ENCODE measurements at places on chromosomes 7 and 10. TPM values are rescaled to one million over a fixed set of nuclear protein-coding genes. Genes with fewer than 3 reads are reported as not detected.

DNA sequence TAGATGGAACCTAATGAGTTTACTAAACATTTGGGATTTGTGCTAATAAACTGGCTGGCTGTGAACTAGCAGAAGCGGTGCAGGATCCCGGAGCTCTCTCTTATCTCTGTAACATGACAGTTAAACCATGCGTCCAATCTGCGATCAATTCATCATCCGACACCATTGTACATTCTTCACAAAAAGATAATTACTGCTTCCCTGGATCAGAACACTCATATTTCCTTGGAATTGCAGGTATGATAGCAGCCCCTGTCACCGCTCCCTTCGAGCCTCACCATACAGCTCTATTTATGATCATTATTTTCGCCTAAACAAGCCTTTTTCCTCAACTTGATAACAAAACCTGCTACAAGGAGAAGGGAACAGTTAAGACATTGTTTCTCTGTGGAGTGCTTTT lies 18.5 kb downstream of the EBF3 start:
- H3K4me1 ChIP-seq = no peaks in the 10 kb centered on the region
- peaks cover 12% of the 10 kb centered on the region for H3K27me3 ChIP-seq
- DNase-seq = no peak
- H3K36me3 ChIP-seq = no peaks in the 10 kb centered on the region
- no peak overlapping the region for H3K27ac ChIP-seq
- H3K4me3 ChIP-seq = no peak overlapping the region

Gene EGR2
- 4.7 TPM for total RNA-seq

DNA sequence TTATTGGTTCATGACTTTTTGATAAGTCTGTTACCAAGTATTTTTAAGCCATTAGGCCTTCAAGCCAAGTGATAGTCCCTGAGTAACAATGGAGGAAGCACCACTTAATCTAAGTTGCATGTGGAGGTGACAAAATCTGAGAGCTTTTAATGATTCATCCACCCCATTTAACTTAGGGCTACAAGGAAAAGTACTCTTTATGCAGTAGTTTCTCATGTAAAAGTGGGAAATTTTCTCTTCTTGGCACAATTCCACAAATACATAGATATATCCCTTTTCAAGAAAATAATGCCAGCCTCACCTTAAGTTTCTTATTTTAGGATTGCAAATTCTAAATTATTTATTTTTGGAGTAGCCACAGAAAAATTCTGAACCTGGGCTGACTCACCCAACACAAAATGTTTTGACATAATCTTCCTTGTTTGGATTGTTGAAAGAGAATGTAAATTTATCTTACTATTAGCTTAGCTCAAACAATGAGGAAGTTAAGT lies 85.7 kb downstream of the SUGCT start:
- no peak for DNase-seq
- peaks cover 3% of the 10 kb centered on the region for H3K27me3 ChIP-seq

GRCh38 chr10:123788981-123789380 lies 102.6 kb downstream of the CPXM2 start:
- H3K4me3 ChIP-seq = no peak overlapping the region
- H3K27me3 ChIP-seq = peaks cover 3% of the 10 kb centered on the region
- DNase-seq = no peak
- H3K27ac ChIP-seq = no peak overlapping the region
- H3K36me3 ChIP-seq = no peaks in the 10 kb centered on the region
- H3K4me1 ChIP-seq = no peaks in the 10 kb centered on the region

GRCh38 chr7:157016352-157017041 lies 6.0 kb upstream of the MNX1 start:
- peak overlapping the region; percentile 24 for H3K4me3 ChIP-seq
- peaks cover 2% of the 10 kb centered on the region for H3K36me3 ChIP-seq
- no peak overlapping the region for H3K27ac ChIP-seq
- peaks cover 85% of the 10 kb centered on the region for H3K27me3 ChIP-seq
- peak; percentile 60 for DNase-seq

- H3K4me3 ChIP-seq = no peak overlapping the region
- H3K27me3 ChIP-seq = peaks cover 46% of the 10 kb centered on the region
- H3K4me1 ChIP-seq = peaks cover 4% of the 10 kb centered on the region
- H3K36me3 ChIP-seq = no peaks in the 10 kb centered on the region
- no peak for DNase-seq
Observed at GRCh38 chr10:133324857-133325260, 11.8 kb downstream of the CALY start.

GRCh38 chr7:80379034-80379982 lies 132.6 kb downstream of the GNAT3 start:
- H3K4me3 ChIP-seq = no peak overlapping the region
- H3K27ac ChIP-seq = no peak overlapping the region
- H3K27me3 ChIP-seq = no peaks in the 10 kb centered on the region
- no peak for DNase-seq
- H3K4me1 ChIP-seq = no peaks in the 10 kb centered on the region

- H3K36me3 ChIP-seq = no peaks in the 10 kb centered on the region
- no peaks in the 10 kb centered on the region for H3K27me3 ChIP-seq
- no peaks in the 10 kb centered on the region for H3K4me1 ChIP-seq
- no peak for DNase-seq
Observed at GRCh38 chr10:128808921-128809440, 658.1 kb upstream of the MGMT start.

DNA sequence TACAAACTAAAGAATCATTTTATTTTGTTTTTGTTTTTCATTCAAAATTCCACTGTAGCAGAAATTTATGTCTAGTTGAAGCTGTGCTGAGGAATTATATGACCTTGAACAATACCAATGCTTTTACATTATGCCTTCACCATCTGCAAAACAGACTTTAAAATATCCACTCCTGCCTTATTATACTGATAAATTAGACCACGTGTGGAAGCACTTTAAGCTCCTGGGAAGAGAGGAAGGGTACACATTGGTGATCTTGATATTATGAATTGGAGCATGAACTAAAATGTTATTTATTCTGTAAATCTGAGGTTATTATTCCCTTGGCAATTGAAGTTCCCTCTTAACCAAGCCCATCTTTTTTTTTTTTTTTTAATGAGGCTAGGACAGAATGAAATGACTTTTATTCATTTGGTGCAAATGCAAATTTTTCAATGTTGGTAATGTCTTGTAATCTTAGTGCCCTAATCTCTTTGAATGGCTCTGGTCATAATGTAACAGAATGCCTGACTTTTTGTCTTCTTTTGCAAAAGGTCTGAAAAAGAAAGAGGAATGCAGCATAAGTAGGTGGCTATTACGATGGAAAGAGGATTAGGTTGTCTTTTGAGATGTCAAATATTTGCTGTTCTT lies 139.9 kb upstream of the COBL start:
- no peaks in the 10 kb centered on the region for H3K36me3 ChIP-seq
- no peak overlapping the region for H3K4me3 ChIP-seq
- no peaks in the 10 kb centered on the region for H3K27me3 ChIP-seq
- no peaks in the 10 kb centered on the region for H3K4me1 ChIP-seq
- no peak overlapping the region for H3K27ac ChIP-seq

Gene NPSR1
- total RNA-seq = not detected

Gene STAG3
- total RNA-seq = 8.1 TPM

Gene PAPOLB
- total RNA-seq = 0.06 TPM

Gene NOS3
- 6.4 TPM for total RNA-seq

DNA sequence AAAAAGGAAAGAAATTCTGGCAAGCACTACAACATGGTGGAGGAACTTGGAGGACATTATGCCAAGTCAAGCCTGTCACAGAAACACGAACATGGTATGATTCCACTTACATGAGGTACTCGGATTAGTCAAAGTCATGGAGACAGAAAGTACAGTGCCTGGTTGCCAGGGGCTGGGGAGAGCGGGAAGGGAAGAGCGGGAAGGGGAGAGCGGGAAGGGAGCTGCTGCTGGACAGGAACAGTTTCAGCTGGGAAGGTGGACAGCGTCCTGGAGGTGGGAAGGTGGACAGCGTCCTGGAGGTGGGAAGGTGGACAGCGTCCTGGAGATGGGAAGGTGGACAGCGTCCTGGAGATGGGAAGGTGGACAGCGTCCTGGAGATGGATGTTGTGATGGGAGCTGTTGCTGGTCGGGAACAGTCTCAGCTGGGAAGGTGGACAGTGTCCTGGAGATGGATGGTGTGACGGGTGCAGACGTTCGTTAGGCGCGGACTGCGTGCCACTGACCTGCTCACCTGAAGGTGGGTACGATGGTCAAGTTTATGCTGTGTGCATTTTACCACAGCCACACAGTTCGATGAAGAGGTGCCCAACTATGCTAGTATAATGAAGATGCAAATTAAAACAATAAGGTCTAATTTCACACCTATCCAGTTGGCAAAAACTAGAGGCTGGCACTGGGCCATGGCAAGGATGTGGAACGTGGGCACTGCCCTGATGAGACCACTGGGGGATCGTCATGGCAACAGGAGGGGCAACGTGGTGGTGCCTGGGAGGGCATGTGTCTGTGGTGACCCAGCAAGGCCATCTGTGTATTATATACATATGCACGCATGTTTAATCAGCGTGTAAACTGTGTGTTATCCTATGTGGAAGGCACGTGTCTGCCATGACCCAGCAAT lies 103.8 kb downstream of the NKX6-2 start:
- no peak overlapping the region for H3K27ac ChIP-seq
- peaks cover 15% of the 10 kb centered on the region for H3K4me1 ChIP-seq
- no peak overlapping the region for H3K4me3 ChIP-seq
- no peaks in the 10 kb centered on the region for H3K36me3 ChIP-seq
- DNase-seq = no peak
- H3K27me3 ChIP-seq = no peaks in the 10 kb centered on the region

- H3K4me3 ChIP-seq = no peak overlapping the region
- H3K27ac ChIP-seq = no peak overlapping the region
Observed at GRCh38 chr7:134905375-134905774, 80.9 kb upstream of the AGBL3 start.

DNA sequence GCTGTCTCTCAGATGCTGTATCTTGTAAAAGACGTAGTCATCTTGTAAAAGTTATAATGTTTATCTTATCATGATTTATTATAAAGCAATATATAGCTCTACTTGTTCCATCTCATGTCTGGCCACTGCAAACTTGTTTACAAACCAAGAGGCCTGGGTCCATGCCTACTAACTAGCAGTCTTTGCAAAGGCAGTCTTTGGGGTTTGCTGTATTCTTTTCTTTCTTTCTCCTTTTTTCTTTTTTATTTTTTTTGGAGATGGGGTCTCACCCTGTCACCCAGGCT lies 272.6 kb downstream of the GATA3 start:
- H3K27me3 ChIP-seq = no peaks in the 10 kb centered on the region
- H3K36me3 ChIP-seq = peaks cover 16% of the 10 kb centered on the region
- no peak for DNase-seq
- no peak overlapping the region for H3K27ac ChIP-seq
- no peak overlapping the region for H3K4me3 ChIP-seq

Gene BHLHA15
- not detected for total RNA-seq

DNA sequence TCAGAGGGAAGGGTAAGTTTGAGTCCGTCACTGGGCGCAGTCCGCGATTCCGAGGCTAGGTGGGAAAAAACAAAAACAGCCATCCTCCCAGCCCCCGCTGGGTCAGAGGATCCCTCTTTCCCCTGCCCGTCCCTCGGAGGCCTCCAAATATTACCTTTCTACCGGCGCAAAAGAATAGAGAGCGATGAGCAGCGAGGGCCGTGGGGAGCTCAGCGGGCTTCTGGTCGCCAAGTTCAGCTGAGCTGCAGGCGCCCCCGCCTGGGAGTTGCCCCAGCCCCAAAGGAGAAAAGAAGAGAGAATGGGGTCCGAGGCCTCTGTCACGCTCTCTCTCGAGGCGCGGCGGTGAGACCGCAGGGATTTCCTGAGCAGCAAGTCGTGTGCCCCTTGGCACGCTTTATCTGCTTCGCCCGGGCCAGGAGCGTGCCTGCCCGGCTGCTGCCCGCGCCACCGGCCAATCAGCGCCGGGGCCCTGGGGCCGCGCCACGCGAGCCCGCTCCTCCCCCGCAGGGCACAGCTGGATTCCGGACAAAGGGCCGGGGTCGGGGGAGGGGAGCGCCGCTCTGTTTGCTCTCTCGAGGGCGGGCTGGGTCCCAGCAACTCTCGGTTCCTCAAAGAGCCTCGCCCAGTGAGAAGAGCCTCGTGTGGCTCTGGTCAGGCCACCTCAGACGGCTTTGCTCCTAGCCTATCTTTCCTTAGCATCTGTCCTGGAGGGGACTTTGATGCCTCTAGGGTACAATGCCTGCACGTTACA lies at the start of gene NEUROG3:
Gene NEUROG3, minus strand, starts transcription at position 367 of the 751 bp plus-strand sequence. CDS start 379 bp downstream, outside the sequence.
- peak within 1 kb of the TSS; percentile 8 for H3K27ac ChIP-seq
- H3K27me3 ChIP-seq = peaks cover 96% of the 10 kb centered on the region
- peaks cover 20% of the 10 kb centered on the region for H3K4me1 ChIP-seq
- no peaks in the 10 kb centered on the region for H3K36me3 ChIP-seq
- peak within 1 kb of the TSS; percentile 67 for H3K4me3 ChIP-seq
- peak; percentile 42 for DNase-seq

Gene HOXA10
- total RNA-seq = not detected

- H3K27ac ChIP-seq = no peak overlapping the region
- no peak overlapping the region for H3K4me3 ChIP-seq
- no peaks in the 10 kb centered on the region for H3K27me3 ChIP-seq
- no peaks in the 10 kb centered on the region for H3K36me3 ChIP-seq
Observed at GRCh38 chr7:103797647-103798307, 191.7 kb downstream of the RELN start.

Gene ASB10
- total RNA-seq = not detected

Gene ABCC2
- total RNA-seq = 0.85 TPM

DNA sequence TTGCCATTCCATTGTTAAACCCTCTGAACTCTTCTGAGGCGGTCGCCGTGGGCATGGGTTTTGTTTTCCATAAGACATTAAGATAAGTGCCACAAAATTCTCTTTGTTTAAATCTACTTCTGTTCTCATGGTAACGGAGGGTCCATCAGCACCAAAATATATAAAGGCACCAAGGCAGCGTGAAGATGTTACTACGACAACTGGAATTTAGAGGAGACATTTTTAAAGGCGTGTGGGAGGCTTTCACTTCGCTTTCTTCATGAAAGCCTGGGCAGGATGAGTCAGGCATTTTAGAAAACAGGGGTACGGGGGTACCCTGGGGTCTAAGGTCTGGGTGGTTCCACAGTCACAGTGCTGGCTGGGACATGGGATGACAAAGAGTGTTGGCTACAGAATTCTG lies 34.0 kb downstream of the SMKR1 start:
- DNase-seq = no peak
- peaks cover 16% of the 10 kb centered on the region for H3K4me1 ChIP-seq
- no peaks in the 10 kb centered on the region for H3K27me3 ChIP-seq
- peak overlapping the region; percentile 38 for H3K27ac ChIP-seq
- H3K4me3 ChIP-seq = peak overlapping the region; percentile 15
- H3K36me3 ChIP-seq = no peaks in the 10 kb centered on the region

Gene NANOS1
- 0.28 TPM for total RNA-seq

Gene IRF5
- total RNA-seq = 16.5 TPM

GRCh38 chr10:878333-878759 lies 53.2 kb downstream of the LARP4B start:
- H3K36me3 ChIP-seq = peaks cover 40% of the 10 kb centered on the region
- H3K4me1 ChIP-seq = no peaks in the 10 kb centered on the region
- no peaks in the 10 kb centered on the region for H3K27me3 ChIP-seq
- H3K4me3 ChIP-seq = no peak overlapping the region

DNA sequence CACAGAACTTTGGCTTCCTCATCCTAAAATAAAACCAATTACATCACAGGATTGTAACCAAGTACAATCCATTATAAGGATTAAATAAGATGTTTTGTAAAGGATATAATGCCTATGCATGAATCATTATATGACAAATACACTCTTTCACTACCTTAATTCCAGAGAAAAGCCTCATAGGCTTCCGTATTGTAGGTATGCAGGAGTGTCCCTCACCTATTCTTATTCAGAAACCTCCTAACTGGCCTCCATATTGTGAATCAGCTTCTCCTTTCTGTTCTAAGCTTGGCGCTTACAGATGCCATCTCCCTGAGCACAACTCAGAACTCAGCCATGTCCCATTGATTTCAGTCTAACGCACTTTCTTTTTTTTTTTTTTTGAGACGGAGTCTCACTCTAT lies 69.6 kb upstream of the CAPZA2 start:
- H3K4me1 ChIP-seq = no peaks in the 10 kb centered on the region
- no peak for DNase-seq
- no peak overlapping the region for H3K27ac ChIP-seq
- no peaks in the 10 kb centered on the region for H3K36me3 ChIP-seq

Measured in activated CD8-positive, alpha-beta memory T cell treated with anti-CD3 and anti-CD28 coated beads, Interleukin-2, amount 10 ng/mL, durations not matched to agents 7 days and 5 days (primary cell).